DMS79 treated with DMSO at 0.1 percent for 48 hours (cell line): ENCODE measurements at places on chromosomes 11 and 22.

- DNase-seq, result no peak
Measured at GRCh38 chr11:129012880-129013279, 70.2 kb upstream of the TP53AIP1 start.

DNA sequence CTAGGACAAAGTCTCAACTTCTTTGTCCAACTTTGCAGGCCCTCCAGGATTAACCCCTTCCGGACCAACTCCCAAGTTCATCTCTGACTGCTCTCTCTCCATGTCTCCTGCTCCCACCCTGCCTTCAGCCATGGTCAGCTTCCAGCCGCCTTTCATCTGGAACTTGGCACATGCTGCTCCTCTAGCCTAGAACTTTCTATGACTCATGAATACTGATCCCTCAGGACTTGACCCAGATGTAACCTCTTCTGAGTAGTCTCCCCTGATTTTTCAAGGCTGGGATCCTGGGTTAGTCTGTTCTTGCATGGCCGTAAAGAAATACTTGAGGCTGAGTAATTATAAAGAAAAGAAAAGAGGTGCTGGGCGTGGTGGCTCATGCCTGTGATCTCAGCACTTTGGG, 5.2 kb upstream of the SLC15A3 start:
- no peak for DNase-seq

- DNase-seq, result peak; percentile 27
Measured at GRCh38 chr11:118267486-118267885, 3.4 kb upstream of the MPZL2 start.

- no peak for DNase-seq
Measured at GRCh38 chr11:2582946-2583604, 116.7 kb downstream of the KCNQ1OT1 start.

DNA sequence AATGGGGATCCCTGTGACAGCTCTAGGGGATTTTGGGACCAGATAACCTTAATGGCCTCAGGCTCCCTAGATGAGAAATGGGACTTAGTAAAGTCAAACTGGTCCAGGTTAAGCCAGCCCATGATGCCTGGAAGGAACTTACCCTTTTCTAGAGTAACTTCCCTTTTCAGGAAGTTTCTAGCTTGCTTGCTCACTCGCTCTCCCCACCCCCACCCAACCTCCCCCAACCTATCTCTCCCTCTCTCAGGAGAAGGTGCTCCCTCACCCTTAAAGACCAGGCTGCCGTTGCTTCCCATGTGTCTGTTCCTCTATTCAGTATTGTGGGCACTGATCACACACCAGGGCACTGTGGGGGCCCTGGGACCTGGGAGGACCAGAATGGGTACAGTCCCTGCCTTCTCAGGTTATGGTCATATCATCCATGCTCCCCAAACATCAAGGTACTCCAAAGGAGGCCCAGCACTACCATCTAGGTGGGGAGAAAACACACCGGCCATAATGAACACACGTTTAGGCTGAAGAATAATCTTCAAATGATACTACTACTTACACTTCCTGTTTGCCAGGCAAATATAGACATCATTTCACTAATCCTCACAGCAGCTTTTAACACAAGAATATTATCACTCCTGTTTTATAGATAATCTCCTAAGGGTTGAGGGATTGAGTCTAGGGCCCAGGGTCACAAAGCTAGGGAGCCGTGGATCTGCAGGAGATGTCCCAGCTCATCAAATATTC, 18.2 kb downstream of the KCNQ1OT1 start:
- no peak for DNase-seq

GRCh38 chr22:20087319-20088262, 7.5 kb downstream of the DGCR8 start:
- DNase-seq, result no peak

DNA sequence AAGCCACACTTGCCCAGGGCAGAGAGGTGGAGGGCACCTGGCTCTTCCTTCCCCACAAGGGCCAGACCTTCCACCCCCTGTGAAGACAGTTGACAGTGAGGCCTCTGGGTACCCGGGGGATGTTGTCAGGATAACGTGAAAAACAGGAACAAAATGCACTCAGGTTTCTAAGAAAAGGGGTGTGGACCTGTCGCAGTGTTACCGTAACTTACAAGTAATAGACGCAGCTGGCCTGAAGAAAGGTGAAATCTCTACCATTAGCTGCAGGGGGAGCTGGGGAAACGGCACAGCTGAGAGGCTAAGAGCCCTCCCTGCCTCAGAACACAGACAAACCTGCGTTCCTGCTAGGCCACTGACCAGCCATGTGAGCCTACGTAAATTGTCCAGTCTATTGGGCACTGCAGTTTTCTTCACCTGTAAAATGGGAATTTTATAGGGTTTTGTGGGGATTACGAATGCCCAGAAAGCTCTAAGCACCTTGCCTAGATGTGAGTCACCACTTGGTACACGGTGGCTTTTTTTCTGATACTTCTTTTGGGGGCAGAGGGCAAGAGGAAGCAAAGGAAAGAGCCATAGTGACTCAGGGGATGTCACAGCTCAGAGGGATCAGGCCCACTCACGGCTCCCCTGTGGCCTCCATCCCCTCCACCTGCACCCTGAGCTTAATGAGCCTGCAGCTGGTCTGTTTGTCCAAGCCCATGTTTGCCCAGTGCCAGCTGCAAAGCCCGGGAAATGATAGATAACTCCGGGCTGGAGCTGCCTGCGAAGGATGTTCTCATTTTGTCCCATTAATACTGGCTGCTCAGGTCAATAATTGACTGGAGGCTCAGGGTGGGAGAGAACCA, 18.4 kb upstream of the CABP7 start:
- DNase-seq, result peak; percentile 87

DNA sequence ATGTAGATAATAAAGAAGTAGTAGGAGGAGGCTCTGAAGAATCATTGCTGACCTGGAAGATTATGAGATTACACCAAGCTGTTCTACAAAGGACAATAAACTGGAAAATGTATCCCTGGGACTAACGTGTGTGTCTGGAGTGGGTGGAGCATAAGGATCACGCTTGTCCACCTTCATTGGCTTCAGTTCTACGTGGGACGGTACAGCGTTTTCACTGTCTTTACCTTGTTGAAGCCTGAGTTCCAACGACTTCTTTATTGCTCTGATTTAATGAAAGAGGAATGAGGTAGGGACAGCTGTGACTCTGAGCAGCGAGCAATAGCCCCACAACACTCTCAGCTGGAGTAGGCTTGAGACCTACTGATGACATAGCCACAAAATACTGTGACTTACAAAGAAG, 87.0 kb downstream of the ARHGAP42 start:
- no peak for DNase-seq

GRCh38 chr11:12942157-12942556, 67.0 kb upstream of the RASSF10 start:
- DNase-seq, result no peak

DNA sequence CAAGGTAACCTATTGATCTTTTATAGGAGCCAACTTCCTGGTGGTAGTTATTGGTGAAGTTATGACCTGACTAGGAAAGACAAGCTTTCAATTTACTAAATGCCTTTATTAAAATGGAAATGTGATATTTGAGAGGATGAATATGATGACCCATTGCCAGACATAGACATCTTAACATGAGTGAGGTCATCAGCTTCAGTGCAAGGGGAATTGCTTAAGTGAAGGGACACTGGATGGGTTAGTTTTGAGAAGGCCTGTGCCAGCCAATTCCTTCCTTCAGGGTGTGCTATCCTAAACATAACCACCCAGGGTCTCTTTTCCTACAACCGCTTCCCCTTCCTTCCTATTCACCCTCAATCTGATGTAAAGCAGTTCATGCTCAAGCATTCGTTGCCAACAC, 21.5 kb downstream of the NAV2 start:
- no peak for DNase-seq

- DNase-seq, result no peak
Measured at GRCh38 chr11:36577859-36578258, 10.1 kb downstream of the RAG1 start.

DNA sequence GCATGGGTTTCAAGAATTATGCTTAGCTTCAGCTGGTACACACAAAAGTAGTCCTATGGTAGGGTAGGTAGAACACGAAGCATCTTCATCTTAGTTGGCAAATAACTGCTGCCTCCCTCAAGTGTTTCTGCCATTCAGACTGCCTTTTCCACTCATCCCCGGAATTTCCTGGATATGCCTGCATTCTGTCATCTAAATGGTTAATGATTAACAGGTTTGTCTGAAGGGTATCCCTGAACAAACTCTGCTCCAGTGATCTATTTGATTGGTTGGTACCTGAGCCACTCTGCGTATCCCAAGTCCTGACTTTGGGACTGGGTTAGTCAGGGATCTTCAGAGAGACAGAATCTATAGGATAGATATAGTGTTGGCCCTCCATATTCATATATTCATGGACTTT, 272.3 kb upstream of the RAG2 start:
- DNase-seq, result no peak

DNA sequence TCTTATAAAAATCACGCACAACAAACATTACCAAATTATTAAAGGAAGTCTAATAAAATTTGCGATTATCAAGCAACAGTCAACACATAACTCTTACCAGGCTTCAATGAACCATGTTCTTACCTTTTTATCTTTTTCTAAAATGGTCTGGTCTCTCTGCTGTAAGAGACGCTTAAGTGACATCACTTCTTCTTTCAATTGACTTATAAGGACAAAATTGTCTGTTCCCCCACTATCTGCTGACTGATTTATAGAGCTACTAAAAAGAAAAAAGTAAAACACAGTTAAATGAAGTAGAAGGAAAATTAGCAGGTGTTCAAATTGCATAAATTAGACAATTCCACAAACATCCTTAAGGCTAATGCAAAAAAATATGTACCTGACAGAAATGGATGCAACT, 10.9 kb downstream of the FAM76B start:
- DNase-seq, result no peak

- no peak for DNase-seq
Measured at GRCh38 chr11:86660736-86661135, 11.7 kb downstream of the ME3 start.

DNA sequence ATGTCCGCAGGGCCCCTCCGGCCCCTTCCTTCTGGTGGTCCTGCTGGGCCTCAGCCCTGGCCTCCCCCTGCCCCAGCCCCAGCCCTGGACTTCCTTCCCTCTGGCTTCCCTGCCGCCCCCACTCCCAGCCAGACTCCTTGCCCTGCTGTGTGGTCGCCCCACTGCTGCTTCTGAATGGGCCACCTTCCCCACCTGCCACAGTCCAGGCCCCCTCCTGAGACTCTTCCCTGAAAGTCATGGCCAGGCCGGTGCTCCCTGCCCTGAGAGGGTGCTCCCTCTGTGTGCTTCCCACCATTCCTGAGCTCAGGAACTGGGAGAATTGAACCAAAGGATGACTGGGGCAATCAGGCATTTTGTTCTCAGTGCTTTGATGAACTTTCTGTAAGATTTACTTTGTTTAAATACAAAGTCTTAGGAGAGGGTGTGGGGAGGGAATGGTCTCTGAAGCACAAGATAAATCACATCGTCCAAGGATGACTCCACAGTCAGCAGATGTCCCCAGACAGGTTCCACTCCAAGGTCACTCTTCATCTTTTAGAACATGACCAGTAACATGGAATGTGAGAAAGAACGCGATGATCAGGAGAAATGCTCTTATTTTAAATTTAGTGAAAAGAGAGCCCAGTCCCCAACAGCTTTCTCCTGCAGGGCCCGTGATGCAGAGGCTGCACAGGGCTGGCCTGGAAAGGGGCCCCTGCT, 774 bp downstream of the APOBEC3D start:
- no peak for DNase-seq

DNA sequence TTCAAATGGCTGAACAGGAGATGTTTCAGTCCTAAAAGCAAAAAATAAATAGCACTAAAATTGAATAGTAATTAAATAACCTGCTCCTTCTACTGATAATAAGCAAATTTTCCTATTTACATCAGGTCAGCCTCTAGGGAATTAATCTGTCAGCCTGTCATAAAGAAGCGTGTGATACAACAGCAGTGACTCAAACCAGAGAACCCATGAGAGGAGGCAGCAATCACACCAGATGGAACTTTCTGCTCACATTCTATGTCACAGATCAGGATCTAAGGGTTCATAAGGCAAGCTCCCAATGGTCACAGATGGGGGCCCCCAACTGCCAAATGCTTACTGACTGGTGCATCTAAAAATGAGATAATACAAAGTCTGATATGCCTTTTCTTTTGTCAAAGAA, 41.1 kb downstream of the RBFOX2 start:
- no peak for DNase-seq

DNA sequence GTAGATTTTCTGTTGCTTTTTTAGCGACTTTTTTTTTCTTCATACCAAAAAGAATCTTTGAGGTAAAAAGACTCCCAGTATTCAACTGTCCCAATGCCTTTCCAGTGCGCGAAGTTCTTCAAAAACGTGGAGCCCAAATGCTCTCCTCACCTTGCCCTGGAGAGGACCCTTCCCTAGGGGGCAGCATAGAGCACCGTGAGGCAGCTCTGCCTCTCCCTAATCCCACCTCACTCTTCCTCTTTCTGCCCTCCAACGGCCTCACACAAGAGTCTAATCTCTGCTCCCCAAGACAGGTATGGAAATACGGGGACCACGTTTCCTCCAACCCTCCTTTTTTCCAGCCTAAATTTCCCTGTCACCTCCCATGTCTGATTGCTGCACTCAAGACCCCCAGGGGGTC, 117.5 kb upstream of the ALX4 start:
- no peak for DNase-seq

- no peak for DNase-seq
Measured at GRCh38 chr22:40120848-40121247, 56.9 kb upstream of the TNRC6B start.

GRCh38 chr11:96393753-96394348, 4.0 kb downstream of the JRKL start:
- DNase-seq, result peak; percentile 29

- DNase-seq, result no peak
Measured at GRCh38 chr22:43188829-43189545, 2.1 kb upstream of the TTLL12 start.

DNA sequence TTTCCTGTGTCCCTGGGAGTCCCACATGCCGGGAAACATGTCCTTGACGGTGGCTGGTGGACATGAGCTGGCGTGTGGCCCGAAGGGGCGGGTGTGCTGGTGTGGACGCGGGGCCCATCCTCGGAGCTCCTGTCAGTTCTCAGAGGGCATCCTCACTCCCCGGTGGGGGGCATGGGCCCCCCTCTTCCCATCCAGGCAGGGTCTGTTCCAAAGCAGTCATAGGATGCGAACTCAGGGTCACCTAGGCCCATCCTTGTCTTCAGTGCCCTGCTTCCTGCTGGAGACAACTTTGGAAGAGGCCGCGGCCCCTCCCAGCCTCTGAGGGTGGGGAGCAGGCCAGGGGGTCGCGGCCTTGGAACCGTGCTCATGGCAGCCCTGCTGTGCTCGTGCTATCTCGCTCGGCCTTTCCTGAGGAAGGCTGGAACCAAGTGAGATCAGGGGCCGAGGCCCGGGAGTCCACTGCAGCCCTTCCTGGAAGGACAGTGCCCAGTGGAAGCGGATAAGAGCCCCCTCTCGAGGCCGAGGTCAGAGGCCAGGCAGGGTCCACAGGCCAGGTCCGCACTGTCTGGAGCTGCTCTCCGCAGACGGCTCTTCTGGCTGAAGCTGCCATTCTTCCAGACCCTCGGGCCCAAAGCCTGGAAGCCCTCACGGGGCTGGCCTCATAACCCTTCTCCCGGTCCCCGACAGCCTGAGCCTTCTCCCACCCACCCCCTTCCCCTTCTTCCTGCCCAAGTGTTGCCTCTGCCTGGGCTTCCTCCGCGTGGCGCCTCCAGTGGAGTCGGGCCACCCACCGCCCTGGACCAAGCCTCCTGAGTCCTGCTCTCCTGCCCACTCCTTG, 8.7 kb downstream of the GRK2 start:
- DNase-seq, result no peak

- no peak for DNase-seq
Measured at GRCh38 chr11:24781288-24781687, 284.4 kb downstream of the LUZP2 start.
